Activated CD8-positive, alpha-beta memory T cell treated with anti-CD3 and anti-CD28 coated beads for 4 hours (primary cell): ENCODE measurements at places on chromosomes 4 and X.

DNA sequence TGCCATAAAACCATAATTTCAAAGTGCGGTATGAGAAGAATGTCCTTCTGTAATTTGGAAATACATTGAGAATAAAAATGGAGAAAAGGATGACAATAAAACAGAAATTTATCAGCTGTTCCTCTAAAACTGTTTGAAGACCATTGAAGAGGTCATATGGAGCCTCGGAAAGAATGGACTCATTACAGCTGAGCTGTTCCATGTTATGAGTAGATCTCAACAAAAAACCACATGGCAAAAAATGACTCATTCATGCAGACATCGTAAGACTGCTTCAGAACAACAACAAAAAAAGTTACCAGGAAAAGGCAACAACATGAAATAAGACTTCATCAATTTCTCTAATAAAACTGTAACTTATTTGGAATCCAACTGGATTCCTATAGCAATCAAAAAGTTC lies 39.7 kb downstream of the AKAP4 start:
- no peak for DNase-seq

DNA sequence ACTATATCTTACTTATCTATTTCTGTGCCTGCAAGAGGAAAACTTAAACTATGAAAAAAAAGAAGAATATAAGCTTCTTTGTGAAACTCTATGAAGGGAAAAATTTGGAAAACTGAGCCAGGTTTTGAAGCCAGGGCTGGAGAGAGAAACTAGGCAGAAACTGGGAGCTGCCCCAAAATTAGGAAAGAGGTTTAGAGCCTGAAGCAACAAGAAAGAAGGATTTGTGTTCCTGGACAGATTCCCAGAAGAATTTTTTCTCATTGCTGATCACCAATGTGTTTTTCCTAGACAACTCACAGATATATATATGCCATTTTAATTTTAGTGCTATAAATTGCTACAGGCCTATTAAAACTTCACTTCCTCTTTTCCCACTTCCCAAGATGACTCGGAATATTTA lies 245.0 kb upstream of the GEMIN8 start:
- no peak for DNase-seq

DNA sequence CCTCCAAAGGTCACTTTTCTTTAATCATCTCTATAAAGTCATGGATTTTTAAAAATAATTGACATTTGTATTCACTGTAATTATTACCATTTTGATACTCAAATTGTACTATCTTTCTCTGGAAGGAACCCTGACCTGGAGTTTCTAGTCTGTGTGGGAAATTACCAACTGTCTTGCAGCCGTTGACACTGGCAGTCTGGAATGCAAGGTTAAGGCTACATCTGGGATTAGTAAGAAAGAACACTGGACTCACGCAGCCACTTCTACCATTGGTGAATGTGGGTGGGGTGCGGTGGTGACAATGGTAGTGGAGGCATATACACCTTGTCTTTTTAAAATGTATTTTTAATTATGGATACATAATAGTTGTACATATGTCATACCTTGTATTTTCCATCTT lies 40.9 kb downstream of the EGF start:
- DNase-seq: no peak

- no peak for DNase-seq
Observed at GRCh38 chr4:147311956-147312355, 168.9 kb upstream of the EDNRA start.

DNA sequence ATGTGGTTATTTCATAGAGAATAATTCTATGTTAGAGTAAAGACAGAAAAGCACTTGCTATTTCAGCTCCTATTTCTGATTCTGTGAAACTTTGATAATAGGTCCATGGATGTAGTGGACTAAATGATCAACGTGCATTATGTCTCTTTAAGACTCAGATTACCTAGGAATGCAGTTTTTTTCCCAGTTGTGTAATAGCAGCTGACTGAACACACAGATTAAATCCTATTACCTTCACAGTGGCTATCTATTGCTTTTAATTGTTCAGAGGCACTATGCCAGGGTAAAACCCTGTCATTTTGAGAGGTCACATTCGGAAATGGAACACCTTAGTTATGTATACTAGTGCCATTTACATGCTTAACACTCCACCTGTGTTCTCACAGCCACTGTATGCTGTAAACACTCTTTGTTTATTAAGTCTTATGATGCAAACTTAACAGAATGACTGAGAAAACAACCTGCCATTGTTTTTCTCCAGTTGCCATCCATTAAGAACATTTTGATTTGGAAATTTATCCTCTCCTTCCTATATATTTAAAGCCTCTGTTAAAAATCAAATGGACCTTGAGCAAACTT lies 70.5 kb downstream of the HPGD start:
- no peak for DNase-seq

GRCh38 chrX:78124307-78124706 lies 15.1 kb downstream of the TAF9B start:
- DNase-seq: no peak

DNA sequence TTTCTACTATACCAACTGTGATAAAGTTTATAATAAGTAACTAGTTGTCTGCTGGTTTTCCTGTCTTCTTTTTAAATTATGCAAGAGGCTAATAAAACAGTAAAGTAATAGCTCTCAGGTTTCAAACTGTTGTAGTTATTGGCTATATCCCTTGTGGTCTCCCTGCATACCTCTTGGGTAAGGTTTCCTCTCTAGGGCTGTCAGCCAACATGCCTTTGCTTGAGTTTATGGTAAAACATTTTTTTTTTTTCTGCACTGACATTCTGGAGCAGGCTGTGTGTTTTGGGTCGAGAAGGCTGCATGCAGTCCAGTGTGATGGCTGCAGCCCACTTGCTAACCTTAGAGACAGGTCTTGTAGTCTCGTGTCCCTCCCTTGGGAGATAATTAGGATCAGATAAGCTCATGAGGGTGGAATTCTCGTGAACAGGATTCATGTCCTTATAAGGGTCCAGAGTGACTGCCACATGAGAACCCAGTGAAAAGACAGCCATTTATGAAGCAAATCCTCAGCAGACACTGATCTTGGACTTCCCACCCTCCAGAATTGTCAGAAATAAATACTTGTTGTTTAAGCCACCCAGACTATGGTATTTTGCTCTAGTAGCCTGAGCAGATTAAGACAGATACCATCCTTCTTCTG lies 831.2 kb downstream of the CCSER1 start:
- DNase-seq: no peak

DNA sequence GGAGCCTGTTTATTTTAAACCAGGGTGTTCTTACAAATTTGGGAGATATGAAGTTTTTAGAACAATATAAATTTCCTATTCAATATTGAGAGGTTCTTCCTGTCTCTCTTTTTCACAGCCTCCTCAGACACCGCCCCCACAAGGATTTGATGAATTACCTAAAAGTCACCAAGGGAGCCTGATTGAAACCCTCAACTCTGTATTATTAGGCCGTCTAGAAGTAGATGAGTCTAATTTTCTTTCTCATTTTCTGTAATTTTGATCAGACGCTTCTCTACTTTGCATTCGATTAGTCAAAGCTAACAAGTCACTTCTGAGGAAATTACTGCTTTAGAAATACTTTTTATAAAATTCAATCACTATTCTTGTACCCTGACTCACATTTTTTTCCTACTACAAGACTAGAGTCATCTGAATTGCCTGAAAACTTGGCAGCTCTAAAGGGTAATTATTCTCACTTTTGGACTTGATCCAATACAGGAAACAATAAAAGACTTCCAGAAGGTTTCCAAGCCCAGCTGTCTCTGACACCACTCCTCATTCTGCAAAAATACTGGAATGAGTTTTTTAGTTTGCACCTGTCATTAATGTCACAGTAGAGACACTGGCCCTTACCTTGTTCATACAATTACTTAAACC lies 111.2 kb downstream of the ELOVL6 start:
- DNase-seq: no peak

DNA sequence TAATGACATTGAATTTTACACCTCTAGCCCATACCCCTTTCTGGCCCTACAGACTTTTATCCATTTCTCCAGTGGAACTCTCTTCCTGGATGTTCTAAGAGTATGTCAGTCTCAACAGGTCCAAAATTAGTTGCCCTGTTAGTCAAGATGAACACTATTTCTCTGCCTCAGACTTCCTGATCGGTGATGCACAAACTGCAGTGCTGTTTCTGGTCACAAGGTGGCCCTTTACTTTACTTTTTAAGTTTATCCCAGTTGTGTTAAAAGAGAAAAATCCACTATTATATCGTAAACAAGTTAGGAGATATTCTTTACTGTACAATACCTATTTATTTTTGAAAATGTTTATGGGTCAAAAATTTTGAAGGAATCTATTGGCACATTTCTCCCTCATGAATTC lies 13.1 kb downstream of the TCEAL7 start:
- DNase-seq: no peak

GRCh38 chrX:5936438-5936837 lies 292.2 kb downstream of the NLGN4X start:
- DNase-seq: no peak
